ENCODE measurements at places on chromosomes 6 and 20.

DNA sequence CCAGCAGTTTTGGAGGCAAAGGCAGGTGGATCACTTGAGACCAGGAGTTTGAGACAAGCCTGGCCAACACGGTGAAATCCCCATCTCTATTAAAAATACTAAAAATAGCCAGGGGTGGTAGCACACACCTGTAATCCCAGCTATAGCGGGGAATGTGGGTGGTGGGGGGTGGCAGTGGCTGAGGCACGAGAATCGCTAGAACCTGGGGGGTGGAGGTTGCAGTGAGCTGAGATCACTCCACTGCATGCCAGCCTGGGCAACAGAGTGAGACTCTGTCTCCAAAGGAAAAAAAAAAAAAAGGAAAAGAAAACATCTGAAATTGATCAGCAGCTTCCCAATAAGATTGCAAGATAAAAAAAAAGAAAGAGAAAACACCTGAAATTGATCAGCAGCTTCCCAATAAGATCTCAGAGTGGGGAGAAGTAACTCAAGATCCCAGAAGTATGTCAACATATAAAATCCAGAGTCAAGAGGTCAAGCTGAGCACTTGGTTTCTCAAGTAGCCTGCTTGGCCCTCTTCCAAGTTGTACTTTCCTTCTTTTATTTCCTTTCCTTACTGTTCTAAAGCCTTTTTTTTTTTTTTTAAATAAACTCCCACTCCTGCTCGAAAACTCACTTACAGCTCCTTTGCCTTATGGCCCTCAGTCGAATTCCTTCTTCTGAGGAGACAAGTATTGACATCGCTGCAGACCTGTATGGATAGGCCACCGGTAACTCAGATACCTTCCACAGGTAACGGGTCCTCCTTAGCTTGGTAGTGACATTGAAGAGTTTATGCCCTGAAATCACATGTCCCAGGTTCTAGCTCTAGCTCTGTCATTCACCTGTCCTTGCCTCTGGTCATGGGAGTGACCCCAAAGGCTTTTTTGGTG lies 368.5 kb upstream of the SYNCRIP start:
- no peak for DNase-seq

- DNase-seq = no peak
Measured at GRCh38 chr6:3324262-3324942, 65.7 kb downstream of the PSMG4 start.

GRCh38 chr20:50369225-50370035 lies 140.8 kb upstream of the PTPN1 start:
- DNase-seq = no peak

- no peak for DNase-seq
Measured at GRCh38 chr20:9344083-9344920, 170.1 kb upstream of the LAMP5 start.

DNA sequence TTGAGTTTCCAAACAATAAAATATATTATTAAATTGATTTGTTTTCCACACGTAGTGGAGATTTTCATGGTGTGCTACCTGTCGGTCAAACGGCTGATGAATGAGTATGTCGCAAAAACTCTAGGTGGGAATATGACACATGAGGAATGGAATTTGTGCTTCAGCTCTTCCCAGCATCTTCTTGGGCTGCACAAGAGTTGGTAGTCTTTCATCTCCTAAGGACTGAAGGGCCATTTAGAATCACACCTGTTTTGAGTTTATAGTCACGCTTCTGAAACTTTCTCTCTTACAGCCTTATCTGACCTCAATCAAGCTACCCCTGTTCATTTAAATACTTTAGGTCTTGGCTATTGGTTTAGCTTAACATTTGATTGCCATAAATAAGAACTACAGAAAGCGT lies 157.7 kb upstream of the AKAP12 start:
- no peak for DNase-seq

DNA sequence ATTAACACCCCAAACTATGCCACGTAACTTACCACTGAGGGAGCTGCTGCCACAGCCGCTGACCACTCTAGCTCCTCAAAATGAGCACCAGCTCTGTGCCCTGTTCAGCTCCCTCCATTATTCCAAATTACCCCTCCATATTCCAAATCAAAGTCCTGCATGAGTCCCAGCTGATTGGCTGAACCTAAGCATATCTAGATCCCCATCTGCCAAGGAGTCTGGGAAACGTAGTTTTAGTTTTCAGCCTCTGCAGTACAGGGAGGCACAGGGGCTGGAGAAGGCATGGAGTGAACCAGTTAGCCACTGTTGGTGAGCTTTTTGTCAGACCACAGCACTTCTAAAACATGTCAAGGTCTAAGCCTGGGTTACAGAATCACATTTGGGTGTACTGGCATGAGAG lies 15.9 kb downstream of the UNC5CL start:
- DNase-seq = no peak

DNA sequence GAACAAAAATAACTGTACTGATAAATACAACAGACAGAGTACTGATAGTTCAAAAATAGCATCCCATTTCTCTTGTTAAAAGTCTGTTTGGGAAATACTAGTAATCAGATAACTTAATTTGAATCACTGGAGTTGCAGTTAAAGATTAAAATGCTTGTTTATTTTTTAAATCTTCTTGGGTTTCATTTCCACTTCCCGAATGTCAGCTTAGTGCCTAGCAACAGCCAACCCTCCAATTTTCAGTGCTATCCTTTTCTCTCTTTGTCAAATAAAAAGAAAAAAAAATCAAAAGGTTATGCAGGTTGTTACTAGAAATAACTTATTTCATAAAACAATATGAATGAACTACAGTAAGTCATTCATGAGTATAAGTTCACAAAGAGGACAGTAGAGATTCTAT lies 257.7 kb upstream of the STXBP5 start:
- no peak for DNase-seq

DNA sequence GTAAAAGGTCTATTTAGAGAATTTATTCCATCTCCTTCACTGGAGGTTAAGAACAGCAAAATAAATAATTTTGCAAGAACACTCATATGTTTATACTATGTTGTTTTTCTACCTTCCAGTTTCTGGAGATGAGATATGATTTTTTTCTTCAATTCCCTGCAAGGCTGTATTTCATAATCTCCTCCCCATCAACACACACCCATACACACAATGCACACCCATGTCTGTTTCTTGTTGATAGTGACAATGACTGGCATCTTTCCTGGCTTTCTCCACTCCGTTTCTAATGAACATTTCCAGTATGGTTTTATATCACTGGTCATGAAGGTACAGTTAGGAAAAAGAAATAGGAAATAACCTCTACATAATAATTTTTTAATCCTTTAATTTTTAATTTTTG lies 202.1 kb downstream of the ARHGAP18 start:
- DNase-seq = no peak

- no peak for DNase-seq
Measured at GRCh38 chr6:36605560-36606391, 11.6 kb downstream of the SRSF3 start.

Measured in CD4-positive, alpha-beta T cell treated with Interleukin-10 for 1 hour (primary cell).